ENCODE measurements at places on chromosomes 16 and 17.
A peak's percentile ranks its signal among the peaks of the same experiment; 100 is the strongest.

DNA sequence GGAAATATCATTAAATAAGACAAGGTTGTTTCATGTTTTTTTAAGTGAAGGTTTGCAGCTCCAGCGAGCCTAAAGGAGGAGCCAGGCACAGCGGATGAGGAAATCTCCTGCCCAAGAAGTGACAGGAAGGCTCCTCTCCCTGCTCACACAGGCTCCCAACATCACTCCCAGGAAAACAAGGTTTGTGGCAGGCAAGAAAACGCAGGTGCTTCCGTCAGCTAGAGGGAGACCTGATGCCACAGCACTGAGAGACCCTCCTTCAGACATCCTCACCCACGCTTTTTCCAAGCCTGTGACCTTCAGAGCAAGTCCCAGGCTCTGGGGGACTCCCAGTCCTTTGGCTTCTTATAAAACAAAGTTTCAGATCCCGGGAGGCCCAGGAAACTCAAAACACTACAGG, 89.7 kb downstream of the ZNF423 start:
- no peak for DNase-seq

DNA sequence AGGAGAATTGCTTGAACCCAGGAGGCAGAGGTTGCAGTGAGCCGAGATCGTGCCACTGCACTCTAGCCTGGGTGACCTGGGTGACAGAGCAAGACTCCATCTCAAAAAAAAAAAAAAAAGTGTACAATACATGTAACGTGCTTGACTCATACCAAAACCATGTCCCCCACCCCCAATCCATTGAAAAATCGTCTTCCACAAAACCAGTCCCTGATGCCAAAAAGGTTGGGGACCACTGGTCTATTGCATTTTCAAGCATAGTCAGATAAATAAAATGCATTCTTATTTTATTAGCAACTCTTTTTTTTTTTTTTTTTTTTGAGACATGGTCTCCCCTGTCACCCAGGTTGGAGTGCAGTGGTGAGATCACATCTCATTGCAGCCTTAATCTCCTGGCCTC, 52.1 kb downstream of the COPRS start:
- no peak for DNase-seq

- no peak for DNase-seq
These were observed 202.4 kb downstream of the SEC14L1 start for GRCh38 chr17:77343031-77343800.

DNA sequence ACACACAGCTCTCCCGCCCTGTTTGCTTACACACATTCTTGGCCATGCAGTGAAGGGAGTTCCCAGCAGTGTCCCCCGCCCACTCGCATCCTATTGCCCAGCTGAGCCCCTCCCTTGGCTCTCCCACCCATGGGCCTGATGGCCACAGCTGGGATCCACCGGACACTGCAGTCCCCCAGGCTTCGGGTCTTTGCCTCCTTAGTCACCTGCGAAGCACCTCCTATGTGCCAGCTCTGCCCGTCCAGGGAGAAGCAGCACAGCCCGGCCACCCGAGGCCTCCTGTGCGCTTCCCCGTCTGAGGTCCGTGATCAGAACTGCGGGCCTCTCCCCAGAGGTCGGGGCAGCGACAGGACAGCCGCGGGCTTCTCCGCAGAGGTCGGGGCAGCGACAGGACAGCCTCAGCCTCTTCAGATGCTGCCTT, 136.9 kb downstream of the BANP start:
- DNase-seq, result no peak

- DNase-seq, result no peak
These were observed 16.8 kb upstream of the DRG2 start for GRCh38 chr17:18070861-18071340.

DNA sequence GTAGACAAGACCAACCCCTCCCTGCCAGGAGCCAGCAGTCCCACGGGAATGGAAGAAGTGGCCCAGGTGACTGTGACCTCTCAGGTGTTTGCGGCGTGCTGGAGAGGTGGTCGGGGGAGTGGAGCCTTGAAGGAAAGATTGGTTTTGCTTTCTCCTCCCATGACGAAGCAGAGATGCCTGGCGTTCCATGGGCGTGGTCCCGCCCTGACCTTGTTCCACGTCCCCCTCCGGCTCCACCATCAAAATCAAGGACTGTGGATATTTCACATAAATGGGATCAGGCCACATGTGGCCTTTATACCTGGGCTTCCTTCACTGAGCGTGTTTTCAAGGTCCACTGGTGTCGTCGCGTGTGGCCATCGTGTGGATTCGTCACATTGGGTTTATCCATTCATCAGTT, 270.6 kb upstream of the TNRC6C start:
- DNase-seq, result no peak

GRCh38 chr17:79453481-79453880, 157.4 kb downstream of the RBFOX3 start:
- DNase-seq, result no peak

DNA sequence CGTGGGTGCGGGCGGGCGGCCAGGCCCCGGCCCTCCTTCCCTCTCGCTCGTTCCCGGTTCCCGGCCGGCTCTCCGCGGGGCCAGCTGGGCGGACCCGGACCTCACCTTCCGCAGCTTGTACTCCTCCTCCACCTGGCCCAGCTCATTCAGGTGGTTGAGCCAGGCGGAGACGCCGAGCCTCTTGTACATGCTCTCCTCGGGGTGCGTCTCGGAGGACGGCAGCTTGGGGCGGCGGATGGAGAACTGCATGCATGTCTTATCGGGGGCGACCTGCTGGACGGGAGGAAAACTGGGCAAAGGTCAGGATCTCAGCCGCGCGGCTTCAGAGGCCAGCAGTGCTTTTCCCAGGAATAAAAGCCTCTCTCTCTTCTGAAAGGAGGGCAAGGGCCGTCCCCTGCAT, 85.4 kb downstream of the TBC1D16 start:
- DNase-seq, result no peak

DNA sequence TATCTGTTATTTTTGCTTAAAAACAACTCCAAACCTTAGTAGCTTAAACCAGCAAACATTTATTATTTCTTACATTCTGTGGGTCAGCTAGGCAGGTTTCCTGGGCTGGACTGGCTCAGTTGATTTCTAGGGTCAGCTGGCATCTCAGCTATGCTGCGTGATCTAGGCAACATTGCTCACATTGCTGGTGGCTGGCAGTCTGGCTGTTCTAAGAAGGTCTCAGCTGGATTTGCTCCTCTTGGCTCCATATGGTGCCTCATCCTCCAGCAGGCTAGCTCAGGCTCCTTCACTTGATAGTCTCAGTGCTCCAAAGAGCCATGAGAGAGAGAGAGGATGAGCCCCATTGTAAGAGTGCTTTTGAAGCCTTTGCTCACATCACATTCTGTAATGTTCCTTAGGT, 470.6 kb upstream of the CDH5 start:
- no peak for DNase-seq

- no peak for DNase-seq
These were observed 13.5 kb upstream of the DNAI2 start for GRCh38 chr17:74260525-74260850.

GRCh38 chr16:49806446-49806845, 49.5 kb downstream of the ZNF423 start:
- no peak for DNase-seq

GRCh38 chr16:35391328-35391727, 1931.9 kb downstream of the TP53TG3F start:
- no peak for DNase-seq

GRCh38 chr17:44914148-44914547, 1.2 kb downstream of the GFAP start:
- no peak for DNase-seq

- DNase-seq, result no peak
These were observed 983.9 kb downstream of the CDH11 start for GRCh38 chr16:64138006-64138405.

DNA sequence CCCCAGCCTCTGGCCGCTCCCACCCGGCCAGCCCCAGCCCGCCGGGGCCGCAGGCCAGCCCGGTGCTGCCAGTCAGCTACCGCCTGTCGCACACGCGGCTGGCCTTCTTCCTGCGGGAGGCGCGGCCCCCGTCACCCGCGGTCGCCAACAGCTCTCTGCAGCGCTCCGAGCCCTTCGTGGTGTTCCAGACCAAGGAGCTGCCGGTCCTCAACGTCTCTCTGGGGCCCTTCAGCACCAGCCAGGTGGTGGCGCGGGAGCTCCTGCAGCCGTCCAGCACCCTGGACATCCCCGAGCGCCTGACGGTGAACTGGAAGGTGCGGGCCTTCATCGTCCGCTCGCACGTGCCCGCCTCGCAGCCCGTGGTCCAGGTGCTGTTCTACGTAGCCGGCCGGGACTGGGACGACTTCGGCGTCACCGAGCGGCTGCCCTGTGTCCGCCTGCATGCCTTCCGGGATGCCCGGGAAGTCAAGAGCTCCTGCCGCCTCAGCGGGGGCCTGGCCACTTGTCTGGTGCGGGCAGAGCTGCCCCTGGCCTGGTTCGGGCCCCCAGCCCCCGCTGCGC, 46.8 kb downstream of the TMEM132E start:
- DNase-seq, result no peak

DNA sequence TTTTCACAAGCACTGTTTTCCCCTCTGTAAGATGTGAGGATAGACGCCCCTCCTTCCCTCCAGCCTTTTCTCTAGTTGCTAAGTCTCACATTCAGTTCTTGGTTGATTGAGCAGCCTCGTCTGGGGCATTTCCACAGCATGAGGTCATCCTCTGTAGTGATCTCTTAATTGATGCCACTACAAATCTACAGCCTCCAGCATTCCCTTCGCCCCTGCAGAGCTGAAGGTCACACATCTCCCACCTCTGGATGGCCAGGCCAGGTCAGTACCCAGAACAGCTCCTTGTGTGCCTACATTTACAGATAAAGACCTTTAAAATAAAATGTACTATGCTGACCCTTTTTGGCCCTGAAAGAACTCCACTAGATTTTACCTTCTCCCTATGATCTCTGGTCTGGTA, 32.5 kb upstream of the CDH11 start:
- DNase-seq, result no peak

GRCh38 chr16:19419698-19420075, 2.0 kb downstream of the TMC5 start:
- DNase-seq, result no peak

- DNase-seq, result no peak
These were observed 58.2 kb downstream of the RAP1GAP2 start for GRCh38 chr17:2854143-2855055.

DNA sequence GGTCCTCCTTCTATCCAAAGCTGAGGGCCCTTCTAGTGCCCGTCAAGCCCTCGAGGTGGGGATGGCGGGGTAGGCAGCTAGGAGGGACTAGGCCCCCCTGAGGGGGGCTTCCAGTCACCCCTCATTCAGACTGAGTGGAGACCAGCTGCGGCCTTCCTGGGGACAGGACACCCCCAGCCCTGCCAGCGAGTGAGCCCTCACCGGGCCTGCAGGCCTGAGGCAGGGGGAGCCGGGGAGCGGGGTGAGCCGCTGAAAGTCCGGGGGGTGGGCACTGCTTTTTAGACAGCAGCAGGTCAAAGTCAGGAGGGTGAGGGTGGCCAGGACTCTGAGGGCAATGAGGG, 8.7 kb upstream of the KREMEN2 start:
- DNase-seq, result no peak

- DNase-seq, result no peak
These were observed 358.8 kb upstream of the CDH5 start for GRCh38 chr16:66007717-66008116.

- no peak for DNase-seq
These were observed 14.3 kb downstream of the PLCD3 start for GRCh38 chr17:45117848-45118646.

GRCh38 chr16:70381604-70382342, 35.1 kb downstream of the DDX19A start:
- DNase-seq, result no peak

DNA sequence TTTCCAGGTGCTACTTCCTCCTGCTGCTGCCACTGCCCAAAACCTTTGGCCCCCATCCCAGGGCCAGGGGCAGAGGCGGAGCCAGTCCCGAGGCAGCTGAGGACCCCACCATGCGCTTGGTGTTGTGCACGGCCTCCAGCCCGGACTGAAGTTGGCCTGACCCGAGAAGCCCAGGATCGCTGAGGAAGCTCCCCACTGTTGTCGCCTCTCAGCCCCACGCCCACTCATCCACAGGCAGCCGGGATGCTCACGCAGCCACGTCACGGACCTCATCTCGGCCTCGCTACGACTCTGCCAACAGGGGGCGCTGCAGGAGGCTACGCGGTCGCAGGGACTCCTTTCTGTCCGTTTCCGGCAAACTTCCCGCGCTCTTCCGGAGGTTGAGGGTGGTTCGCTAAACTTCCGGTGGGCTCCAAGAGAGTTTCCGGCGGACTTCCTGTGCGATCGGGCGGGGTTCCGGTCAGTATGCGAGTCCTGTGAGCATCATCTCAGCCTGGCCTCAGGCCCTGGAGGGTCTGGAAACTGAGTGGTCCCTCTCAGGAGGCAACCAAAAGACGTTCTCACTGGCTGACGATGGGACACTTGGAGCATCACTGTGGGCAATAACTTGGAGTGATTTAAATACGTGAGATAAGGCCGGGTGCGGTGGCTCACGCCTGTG, 12.4 kb downstream of the ZG16B start:
- DNase-seq, result peak; percentile 80

GRCh38 chr16:78628461-78629045, 529.1 kb downstream of the WWOX start:
- no peak for DNase-seq

- no peak for DNase-seq
These were observed 15.0 kb upstream of the SLC16A11 start for GRCh38 chr17:7058831-7059447.

DNA sequence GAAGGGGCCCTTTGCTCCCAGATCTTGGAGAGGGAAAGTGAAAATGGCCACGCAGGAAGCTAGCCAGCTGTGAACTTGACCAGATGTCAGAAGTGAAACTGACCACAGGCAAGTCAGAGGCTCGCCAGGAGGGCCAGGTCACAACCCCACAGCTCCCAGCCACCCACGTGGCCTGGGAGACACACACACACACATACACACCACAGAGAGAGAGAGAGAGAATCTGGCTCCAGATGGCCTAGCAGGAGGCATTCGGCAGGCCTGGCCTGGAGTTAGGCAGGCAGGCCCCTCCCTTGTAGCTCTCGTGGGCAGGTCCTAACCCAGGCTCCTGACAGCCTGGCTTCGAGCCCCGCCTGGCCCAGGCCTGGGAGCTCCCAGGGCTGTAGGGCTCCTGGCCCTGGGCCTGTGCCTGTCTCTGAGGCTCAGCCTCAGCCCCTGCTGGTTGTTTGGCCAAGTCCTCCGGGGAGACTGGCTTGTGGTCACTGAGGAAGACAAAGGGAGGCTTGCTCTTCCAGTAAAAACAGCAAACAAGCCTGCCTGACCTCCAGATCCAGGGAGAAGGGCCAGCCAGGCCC, 20.2 kb downstream of the NGFR start:
- no peak for DNase-seq

- no peak for DNase-seq
These were observed 24.4 kb downstream of the ARHGAP17 start for GRCh38 chr16:24990803-24991202.

GRCh38 chr16:76755496-76755895, 435.5 kb upstream of the MON1B start:
- no peak for DNase-seq

DNA sequence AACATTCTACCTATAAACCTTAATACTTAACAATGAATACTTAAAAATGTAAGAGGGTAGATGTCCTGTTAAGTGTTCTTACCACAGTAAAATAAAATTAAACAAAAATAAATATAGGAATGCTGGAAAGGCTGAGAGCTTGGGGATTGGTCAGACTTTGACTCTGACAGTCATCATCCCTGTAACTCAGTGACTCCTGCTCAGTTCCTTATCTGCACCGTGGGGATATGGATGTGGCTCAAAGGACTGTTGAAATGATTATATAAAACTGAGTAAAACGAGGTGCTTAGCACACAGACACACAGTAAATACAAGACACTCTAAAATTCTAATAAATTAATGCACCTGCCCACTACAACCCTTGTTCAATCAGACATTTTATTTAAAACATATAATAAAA, 338.6 kb downstream of the TMEM114 start:
- no peak for DNase-seq

GRCh38 chr17:61383689-61384201, 15.9 kb upstream of the TBX2 start:
- DNase-seq, result no peak

Measured in stimulated activated CD4-positive, alpha-beta T cell treated with anti-CD3 and anti-CD28 coated beads, Interleukin-4, amount 100 ng/mL, for 4 hours (primary cell).